ENCODE measurements at places on chromosomes 2 and 18. TPM values are rescaled to one million over a fixed set of nuclear protein-coding genes. Genes with fewer than 3 reads are reported as not detected.

Gene SLC9A4
- 0.07 TPM for total RNA-seq

- no peak overlapping the region for H3K4me3 ChIP-seq
- DNase-seq = peak; percentile 64
- H3K27me3 ChIP-seq = no peaks in the 10 kb centered on the region
Observed at GRCh38 chr2:217868911-217869334, 133.9 kb downstream of the TNS1 start.

DNA sequence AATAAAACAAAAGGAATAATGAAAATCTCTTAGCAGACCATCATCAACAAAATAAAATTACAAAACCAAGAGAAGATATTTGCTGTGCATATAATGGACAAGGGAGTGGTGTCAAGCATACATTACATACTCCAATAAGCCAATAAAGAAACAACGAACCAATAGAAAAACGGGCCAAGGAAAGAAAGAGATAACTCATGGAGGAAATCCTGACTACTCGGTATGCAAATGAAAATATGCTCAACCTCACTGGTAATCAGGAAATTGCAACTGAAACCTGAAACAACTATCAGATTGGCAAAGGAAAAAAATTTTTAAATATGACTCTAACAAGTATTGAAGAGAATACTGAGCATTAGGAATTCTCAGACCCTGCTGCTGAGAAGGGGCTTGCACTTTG is 84.7 kb downstream of the BCL2 start:
- H3K4me3 ChIP-seq = no peak overlapping the region
- H3K27me3 ChIP-seq = no peaks in the 10 kb centered on the region
- DNase-seq = no peak

DNA sequence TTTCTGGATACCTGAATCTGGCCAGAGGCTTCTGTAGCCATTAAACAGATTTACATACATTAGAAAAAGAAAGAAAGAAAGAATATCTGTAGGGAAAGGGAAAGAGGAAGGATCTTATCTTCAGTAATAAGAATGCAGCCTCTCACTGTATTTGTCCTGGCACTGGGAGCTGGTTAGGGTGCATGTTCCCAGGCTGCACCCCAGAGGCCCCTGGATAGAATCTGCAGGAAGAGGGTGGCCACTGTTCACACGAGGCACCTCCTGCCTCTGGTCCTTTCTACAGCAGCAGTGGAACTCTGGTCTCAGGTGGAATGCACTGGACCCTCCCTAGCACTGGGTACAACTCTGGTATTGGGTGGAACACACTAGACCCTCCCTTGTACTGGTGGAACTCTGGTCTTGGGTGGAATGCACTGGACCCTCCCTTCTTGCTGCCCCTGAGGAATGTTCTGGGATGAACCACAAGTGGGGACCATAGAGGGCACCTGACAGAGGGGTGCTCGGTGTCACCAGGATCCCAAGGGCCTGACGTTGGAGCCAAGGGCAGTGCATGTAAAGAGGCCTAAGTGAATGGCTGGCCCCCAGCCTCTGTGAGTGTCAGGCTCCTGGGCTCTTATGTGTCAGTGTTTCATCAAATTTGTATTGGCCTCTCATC is 27.4 kb upstream of the PXDN start:
- H3K27me3 ChIP-seq = peaks cover 2% of the 10 kb centered on the region
- DNase-seq = no peak
- no peak overlapping the region for H3K4me3 ChIP-seq
- no peaks in the 10 kb centered on the region for H3K36me3 ChIP-seq

DNA sequence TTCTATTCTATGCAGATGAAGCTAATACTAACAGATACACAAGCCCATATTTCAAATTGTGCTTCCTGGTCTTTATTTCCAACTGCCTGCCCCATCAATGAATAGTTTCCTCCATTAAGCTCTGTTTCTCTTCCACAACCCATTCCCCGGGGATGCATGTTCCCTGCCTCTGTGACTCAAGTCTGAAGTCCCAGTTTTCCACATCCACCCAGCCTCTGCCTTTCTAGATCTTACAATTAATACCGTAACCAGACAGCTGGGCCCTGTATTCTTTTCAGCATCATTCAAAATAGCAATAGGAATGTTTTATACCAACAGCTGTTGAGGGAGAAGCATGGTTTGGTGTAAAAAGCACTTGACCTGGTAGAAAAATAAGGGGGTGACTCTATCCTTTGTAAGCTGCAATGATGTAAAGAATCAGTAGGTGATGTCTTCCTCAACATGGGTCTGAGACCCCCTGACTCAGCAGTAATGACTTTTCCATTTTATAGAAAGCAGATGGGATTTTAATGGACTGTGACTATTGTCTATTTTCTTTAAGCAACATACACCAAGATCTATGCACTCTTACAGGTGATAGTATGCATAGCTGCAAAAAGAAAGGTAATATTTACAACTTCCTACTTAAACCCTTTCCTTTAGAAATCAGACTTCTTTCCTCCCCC is 46.1 kb upstream of the DAPL1 start:
- no peak overlapping the region for H3K4me3 ChIP-seq
- H3K36me3 ChIP-seq = no peaks in the 10 kb centered on the region
- peaks cover 6% of the 10 kb centered on the region for H3K4me1 ChIP-seq
- DNase-seq = no peak
- peaks cover 16% of the 10 kb centered on the region for H3K27me3 ChIP-seq
- no peak overlapping the region for H3K27ac ChIP-seq

- no peak overlapping the region for H3K4me3 ChIP-seq
- H3K36me3 ChIP-seq = no peaks in the 10 kb centered on the region
- H3K27me3 ChIP-seq = no peaks in the 10 kb centered on the region
- H3K4me1 ChIP-seq = no peaks in the 10 kb centered on the region
- DNase-seq = no peak
Observed at GRCh38 chr2:68505603-68506159, 38.3 kb downstream of the APLF start.

- H3K27ac ChIP-seq = peak overlapping the region; percentile 92
- H3K4me1 ChIP-seq = peaks cover 12% of the 10 kb centered on the region
- peak; percentile 49 for DNase-seq
- H3K27me3 ChIP-seq = no peaks in the 10 kb centered on the region
- peak overlapping the region; percentile 98 for H3K4me3 ChIP-seq
- peaks cover 12% of the 10 kb centered on the region for H3K36me3 ChIP-seq
Observed at GRCh38 chr2:71129902-71130151, 202 bp downstream of the MCEE start.

DNA sequence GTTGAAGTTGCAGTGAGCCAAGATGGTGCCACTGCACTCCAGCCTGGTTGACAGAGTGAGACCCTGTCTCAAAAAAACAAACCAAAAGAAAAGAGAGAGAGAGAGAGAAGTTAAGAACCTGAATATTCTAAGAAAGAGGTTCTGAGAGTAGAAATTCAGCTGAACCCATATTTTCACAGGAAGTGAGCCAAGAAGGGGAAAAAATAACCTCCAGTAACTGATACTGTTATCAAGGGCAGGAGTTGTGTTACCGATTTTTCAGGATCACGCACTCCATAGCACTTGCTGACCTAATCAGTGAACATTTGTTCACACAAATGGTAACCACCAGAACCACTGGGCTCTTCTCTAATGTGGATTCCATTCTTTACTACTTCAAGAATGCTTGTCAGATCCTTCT is 39.1 kb upstream of the BZW1 start:
- no peak overlapping the region for H3K27ac ChIP-seq
- H3K36me3 ChIP-seq = no peaks in the 10 kb centered on the region
- no peaks in the 10 kb centered on the region for H3K4me1 ChIP-seq
- H3K4me3 ChIP-seq = no peak overlapping the region
